ENCODE measurements at places on chromosomes 2 and 18.

GRCh38 chr2:10919410-10919770, 7.7 kb downstream of the KCNF1 start:
- no peak for DNase-seq

- DNase-seq = no peak
Observed at GRCh38 chr2:146623771-146624170, 1221.1 kb upstream of the ACVR2A start.

DNA sequence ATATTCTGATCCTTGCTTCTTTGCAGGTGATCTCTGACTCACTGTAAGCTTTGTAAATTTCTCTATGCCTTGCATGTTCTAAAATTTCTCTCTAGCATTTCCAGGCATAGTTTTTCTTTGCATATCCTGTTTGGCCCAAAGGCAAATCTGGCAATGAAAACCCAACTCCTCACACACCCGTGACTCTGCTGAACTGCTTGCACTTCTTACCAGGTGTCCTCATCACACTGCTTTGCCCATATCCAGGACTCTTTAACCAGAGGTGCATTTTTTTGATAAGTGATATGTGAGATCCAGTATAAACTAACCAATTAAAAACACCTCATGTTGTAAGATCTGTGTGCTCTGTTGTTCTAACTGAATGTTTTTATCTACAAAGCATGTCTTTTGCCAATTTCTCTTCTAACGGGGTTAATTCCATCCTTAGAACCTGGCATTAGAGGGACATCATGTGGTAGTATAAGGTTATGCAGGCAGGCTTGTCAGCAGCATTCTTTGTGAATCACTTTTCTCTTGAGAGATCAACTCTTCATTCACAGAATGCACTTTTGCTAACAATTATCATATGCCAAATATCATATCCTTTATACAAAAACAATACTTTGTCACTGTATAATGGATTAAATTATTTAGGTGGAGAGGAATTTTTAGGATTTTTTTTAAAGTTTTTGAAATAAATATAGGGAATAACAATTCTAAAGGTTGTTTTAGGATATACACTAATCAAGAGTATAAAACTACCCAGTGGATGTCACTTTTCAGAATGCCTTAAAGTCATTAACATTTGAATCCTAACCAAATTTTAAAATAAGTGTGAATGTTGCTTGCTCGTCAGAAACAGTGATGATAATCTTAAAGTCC, 20.8 kb upstream of the TMX3 start:
- no peak for DNase-seq

- DNase-seq = no peak
Observed at GRCh38 chr18:35876243-35876642, 96.2 kb upstream of the RMP24 start.

- no peak for DNase-seq
Observed at GRCh38 chr18:48554610-48555400, 16.0 kb downstream of the CTIF start.

GRCh38 chr18:49619801-49620200, 57.9 kb downstream of the LIPG start:
- DNase-seq = no peak

DNA sequence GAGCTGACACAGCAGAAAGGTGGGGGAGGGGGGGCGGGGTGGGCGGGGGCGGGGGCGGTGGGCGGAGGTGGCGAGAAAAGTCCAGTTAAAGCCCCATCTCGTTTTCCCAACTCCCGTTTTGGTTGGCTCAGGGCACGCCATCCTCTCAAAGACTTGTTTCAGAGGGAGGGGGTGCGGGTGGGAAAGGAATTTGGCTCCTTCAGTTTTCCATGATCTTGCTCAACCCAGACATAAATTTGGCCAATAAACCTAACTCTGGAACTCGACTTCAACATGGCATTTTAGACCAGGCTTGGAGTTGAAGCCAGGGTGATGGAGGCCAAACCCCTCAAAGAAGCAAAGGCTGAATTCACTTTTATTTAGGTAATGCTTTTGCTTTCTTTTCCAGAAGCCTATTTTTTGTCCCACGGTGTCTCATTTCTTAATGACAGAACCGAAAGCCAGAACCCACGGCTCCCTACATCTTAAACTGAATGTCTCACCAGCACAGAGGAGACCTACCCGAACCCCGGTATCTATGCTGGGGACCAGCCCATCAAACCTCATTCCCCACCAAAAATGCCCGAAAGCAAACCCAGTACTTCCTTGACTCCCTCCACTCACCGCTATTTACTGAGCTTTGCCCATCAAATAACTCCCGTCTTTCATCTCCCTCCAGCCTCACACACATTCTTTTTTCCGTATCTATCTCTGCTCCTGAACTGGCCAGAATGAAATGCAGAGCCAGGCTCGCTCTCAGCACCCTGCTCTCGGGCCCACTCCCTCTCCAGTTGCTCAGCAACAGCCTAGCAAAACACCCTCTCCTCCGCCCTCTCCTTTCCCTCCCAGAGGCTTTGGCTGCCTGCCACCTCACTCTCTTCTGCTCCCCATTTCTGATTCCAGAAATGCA, 4.3 kb downstream of the IGFBP5 start:
- no peak for DNase-seq

- no peak for DNase-seq
Observed at GRCh38 chr2:71843391-71843850, 304.2 kb downstream of the CYP26B1 start.

DNA sequence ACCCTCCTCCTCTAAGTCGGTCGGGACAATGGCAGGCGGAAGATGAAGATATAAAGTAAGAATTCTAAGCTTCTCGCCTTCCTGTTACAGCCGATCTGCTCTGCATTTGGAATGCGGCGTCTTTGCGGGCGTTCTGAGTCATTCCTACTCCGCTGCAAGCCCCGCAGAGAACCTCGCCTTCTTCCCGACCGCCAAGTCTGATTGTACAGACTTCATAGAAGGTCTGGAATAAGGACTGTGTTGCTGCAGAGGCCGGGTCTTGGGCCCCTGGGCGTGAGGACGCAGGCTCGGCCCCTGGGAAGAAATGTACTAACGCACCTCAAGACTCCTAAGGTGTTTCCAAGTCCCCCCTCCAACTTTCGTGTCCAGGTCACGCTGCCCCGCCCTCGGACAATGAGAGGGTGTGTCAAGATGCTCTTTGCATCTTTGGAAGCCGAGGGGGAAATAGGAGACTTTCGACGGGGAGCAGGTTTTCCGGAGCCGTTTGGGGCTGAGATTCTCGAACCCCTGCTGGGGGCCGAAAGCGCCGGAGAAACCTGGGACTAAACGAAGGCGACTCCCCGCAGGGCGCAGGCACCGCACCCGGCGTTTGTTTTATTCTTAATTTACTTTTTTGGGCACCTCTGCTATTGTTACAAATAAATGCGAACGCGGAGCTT, 12.7 kb upstream of the PAX3 start:
- DNase-seq = no peak

DNA sequence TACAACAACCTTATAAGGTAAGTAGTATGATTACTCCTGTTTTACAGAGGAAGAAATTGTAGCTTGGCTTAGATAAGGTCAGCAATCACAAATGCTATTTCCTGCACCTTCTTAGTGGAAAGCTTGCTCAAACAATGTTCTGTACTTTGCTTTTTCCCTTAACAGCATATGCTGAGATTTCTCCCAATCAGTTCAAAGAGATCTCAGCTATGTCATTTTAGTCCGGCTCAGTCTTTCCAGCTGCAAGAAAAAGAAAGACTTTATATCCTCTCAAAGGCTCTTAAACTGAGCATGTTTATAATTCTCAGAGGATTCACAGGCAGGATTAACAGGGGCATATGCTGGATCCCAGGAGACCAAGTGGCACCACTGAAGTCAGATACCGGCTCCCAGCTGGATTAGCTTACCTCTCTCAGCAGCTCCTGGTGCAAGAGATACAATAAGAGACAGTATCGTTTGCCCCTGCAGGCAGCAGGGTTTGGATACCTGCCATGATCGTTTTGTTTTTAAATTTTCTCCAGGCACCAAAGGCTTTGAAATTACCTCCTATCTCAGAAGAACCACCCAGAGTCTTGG, 29.5 kb downstream of the KIAA2012 start:
- DNase-seq = no peak

GRCh38 chr18:68275616-68276015, 439.3 kb downstream of the TMX3 start:
- DNase-seq = no peak

GRCh38 chr2:154443919-154444318, 254.6 kb upstream of the KCNJ3 start:
- no peak for DNase-seq

DNA sequence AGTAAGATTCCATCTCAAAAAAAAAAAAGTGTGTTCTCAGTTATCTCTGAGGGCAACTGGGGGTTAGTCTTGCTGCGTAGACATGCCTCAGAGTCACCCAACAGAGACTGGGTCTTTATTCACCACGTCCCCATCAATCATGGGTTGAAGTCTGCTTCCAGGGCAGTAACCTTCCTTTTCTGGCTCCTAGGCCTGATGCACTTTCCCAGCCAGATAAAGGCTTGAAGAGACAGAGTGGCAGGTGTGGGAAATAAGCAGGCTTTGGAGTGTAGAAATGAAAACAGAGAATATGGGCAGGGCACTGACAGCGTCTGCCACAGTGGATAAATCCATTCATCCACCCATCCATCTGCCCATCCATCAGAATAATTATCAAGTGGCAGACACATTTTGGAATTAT, 134.1 kb upstream of the LGALSL start:
- DNase-seq = no peak

DNA sequence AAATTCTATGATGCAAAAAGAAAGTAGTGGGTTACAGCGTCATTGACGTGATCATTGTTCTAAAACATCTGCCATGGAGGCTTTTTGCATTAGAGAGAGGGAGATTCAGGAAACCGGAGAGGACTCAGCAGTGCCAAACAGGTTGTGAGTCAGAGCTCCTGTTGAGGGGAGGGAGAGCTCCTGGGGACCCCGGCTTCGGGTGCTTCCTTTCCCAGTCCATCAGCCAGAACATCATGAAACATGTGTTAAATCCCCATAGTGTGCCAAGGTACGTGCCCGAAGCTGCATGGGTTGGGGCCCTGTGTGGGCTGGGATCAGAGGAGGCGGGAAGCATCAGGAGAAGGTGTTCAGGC, 791 bp upstream of the CYRIA start:
- no peak for DNase-seq

DNA sequence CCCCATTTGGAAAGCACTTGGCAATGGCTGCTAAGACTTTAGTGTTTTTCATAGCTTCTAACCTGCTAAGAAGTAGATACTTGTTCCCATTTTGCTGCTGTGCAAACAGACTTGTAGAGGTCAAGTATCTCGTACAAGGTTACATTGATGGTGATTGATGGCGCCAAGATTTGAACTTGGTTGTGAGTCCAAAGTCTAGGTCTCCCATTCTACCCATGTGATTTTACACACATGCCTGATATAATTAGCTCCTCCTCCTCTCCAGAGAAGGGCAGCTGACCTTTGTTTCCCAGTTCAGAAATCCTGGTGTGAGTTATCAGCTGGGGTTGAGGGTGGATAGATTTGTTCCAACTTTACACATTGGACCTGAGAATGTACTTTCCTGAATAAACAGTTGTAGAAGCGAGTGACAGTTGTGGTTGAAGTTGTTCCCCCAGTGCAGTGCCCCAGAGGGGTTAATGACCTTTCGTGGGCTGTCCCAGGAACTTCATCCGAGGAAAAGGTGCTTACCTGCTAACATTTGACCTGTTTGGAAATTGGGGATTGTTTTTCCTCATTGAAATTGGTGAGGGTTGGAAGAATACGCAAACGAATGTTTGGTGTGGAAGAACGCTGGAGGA, 10.4 kb downstream of the TCF7L1 start:
- no peak for DNase-seq

- DNase-seq = no peak
Observed at GRCh38 chr2:7692657-7693161, 775.5 kb downstream of the RNF144A start.

DNA sequence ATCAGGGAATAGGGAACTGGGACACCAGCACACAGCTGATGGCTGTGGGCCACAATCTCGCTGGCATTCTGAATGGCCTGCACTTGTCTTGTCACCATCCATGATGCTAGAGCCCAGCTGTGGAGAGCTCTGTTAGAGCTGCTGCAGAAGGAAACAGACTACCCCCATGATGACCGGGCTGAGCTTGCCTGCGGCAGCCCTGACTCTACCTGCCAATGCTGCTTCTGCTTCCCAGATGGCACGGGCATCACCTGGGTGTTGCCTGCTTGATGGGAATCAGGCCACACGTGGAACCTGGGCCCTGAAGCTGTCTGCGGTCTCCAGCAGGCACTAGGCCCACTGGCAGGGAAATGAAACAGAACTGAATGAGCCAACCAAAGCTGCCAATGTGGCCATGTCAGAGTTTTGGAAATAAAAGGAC, 11.2 kb upstream of the DAW1 start:
- DNase-seq = no peak

DNA sequence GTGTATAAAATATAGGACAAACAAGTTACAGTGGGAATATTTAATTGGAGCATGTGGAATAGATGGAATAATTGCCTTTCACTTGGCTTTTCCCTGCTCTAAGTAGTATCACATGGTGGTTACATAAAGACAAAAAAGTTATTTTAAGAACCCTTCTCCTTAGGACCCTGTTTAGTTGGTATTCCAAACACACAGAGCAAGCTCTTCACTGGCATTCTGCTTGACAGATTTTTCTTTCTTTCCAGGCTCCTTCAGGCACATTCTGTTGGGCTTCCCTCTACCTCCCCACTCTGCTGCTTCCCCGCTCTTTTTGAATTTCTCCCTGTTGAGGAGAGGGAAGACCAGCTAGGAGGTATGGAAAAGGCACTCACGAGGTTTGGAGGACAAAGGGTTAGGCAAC, 29.0 kb upstream of the DARS1 start:
- no peak for DNase-seq

DNA sequence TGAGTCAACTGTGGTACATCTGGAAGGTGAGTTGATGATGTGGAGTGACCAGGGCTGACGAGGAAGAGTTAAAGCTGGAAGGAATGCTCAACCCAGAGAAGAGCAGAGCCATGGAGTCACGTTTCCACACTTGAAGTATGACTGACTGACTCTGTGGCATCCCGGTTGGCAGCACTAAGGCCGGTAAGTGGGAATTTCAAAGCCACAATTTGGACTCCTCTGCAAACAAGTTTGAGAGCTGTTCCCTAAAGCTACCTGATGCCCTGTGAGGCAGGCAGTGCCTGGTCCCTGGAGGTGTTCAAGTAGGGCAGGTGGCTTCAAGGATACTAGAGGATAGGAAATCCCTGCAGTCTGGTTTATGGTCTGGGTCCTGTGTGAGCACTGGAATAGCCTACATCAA, 69.3 kb upstream of the ITGB6 start:
- DNase-seq = no peak

DNA sequence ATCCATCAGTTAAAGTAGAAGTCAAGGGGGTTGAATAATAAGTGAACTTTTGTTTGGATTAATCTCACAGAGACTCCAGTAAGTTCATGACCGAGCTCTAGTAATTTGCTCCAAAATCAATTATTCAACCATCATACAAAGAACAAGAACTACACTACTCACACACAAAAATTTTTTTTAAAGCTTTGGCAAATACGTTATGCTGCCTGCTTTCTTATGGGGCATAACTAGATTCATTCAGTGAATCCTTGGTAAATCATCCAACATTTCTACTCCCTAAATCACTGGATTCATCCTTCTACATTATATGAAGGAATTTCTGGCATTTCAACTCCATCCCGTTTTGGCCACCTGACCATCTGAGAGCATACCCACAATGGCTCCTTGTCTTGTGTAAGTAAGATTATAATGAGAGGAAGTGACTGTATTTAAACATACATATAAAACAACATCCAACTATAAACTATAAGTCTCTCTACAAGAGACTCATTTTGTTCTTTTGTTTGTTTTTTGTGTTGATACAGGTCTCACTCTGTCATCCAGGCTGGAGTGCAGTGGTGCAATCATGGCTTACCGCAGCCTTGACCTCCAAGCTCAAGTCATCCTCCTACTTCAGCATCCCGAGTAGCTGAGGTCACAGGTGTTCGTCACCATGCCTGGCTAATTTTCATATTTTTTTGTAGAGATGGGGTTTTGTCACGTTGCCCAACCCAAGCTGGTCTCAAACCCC, 144.2 kb upstream of the LRRTM4 start:
- no peak for DNase-seq
